Mesenteric fat pad (tissue), 1 donor: ENCODE measurements at places on chromosomes 11 and 22. TPM values are rescaled to one million over a fixed set of nuclear protein-coding genes. Genes with fewer than 3 reads are reported as not detected.
A peak's percentile ranks its signal among the peaks of the same experiment; 100 is the strongest.

Gene CAT
- 292 TPM for total RNA-seq

Gene SHISA8
- not detected for total RNA-seq

Gene EXT2
- total RNA-seq, result 54.3 TPM

Gene NAV2
- total RNA-seq, result 13.7 TPM

Gene KCNE3
- 13.3 TPM for total RNA-seq

Gene MUC5AC
- not detected for total RNA-seq

Gene IGLL5
- total RNA-seq, result not detected

Gene BEST1
- 13.2 TPM for total RNA-seq

Gene RIBC2
- total RNA-seq, result not detected

Gene RAG1
- 0.35 TPM for total RNA-seq

DNA sequence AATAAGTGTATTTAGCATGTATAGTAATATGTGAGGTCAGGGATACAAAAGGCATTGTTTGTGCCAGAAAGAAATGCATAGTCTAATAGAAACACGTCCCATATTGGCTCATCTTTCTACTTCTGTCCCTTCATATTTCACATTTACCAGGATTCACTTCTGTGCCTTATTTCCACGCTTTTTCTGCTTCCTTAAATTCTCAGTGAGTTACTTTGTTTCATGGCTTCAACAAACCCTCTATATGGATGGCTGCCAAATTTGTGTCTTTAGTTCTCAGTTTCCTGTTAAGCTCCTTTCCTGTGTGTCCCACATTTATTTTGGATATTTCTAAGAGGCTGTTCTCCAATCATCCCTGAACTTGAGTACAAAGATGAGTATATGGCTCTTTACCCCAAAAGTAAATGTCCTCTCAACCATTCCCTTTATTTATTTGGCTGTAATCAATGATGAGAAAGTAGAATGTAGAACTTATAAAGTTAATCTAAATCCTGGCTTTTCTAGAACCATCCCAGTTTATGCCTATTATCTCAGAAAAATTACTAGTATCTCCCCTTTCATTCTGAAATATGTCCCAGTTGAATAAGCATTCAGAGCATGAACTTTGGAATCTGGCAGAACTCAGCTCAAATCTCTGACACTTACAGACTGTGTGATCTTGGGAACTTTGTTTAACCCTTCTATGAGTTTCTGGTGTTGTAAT is 23.5 kb downstream of the OR8B12 start:
- DNase-seq, result no peak

DNA sequence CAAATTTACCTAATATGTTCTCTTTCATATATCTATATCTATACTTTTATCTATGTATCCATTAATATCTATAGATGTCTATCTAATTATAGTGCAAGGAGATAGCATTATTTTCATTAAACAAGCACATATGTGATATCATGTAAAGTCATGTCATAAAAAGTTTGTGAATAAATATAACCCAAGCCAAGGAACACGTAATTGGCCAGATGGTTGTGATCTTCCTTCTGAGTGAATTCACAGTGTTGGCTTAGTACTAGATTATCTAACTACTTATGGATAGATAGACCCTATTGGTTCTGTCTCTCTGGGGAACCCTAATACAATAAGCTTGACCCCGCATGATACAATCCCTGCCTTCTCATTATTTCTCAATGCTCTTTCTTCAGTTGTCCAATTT is 484.4 kb downstream of the LRRC4C start:
- no peak for DNase-seq

DNA sequence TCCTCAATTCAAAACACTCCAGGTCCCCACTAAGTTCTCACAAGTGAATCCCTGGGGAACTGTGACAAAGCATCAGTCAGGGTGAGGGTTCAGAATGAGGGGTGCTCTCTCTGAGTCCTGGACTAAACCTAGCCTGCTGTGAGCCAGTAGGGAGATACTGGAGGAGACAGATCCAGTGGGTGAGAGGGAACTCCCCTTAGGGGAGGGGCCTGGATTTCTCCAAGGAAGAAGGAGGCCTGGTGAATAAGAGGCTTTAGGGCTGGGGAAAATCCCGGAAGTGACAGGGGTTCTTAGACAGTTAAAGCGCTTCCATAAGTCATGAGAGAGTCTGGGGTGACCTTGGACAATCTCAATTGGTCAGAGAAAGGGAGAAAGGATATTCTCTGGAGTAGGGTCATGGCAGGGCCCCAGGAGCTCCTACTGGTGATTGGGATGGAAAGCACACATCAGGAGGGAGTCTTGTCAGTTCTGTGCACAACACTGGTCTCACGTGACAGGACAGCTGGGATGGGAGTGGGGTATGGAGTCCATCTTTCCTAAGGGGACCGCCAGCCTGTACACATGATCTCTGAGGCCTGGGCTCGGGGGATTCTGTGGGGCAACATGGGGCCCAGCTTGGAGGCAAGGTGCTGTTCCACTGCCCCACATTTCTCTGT is 1.5 kb downstream of the TBC1D10A start:
- DNase-seq, result no peak

DNA sequence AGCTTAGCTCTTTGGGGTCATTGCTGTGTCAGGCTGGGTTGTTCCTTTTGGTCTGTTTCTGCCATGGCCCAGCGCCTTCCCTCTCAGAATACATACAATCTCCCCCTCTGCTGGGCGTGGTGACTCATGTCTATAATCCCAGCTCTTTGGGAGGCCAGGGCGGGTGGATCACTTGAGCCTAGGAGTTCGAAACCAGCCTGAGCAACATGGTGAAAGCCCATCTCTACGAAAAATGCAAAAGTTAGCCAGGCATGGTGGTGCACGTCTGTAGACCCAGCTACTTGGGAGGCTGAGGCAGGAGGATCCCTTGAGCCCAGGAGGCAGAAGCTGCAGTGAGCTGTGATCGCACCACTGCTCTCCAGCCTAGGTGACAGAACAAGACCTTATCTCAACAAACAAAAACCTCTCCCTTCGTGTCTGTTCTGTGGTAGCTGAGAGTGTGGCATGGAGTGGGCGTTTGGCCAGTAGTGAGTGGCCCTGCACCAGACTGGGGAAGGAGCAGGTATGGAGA is 46.7 kb upstream of the RAB1B start:
- no peak for DNase-seq

DNA sequence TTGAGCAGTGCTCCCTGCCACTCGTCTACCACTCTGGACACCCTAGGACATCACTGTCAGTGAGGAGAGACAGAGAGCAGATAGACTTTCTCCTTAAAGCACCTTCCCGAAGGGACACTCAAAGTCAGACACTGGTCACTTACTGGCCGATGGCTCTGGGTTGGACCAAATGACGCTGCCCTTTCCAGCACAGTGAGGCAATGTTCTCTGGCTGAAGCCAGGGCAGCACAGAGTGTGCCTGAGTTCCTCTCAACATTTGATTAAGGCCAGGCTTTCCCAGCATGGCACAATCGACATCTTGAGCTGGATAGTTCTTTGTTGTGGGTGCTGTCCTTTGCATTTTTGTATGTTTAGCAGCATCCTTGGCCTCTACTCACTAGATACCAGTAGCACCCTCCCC is 206.2 kb downstream of the CSNK2A3 start:
- DNase-seq, result no peak

- no peak for DNase-seq
These were observed 1131.0 kb downstream of the DLG2 start for GRCh38 chr11:84496122-84496521.

GRCh38 chr22:30561402-30562189 is 12.9 kb downstream of the GAL3ST1 start:
- DNase-seq, result no peak

- DNase-seq, result peak; percentile 24
These were observed 1.4 kb upstream of the APOA5 start for GRCh38 chr11:116792869-116793771.

- DNase-seq, result no peak
These were observed 12.3 kb downstream of the PAX6 start for GRCh38 chr11:31798554-31799434.

- no peak for DNase-seq
These were observed 514 bp upstream of the HDAC10 start for GRCh38 chr22:50251477-50252081.

DNA sequence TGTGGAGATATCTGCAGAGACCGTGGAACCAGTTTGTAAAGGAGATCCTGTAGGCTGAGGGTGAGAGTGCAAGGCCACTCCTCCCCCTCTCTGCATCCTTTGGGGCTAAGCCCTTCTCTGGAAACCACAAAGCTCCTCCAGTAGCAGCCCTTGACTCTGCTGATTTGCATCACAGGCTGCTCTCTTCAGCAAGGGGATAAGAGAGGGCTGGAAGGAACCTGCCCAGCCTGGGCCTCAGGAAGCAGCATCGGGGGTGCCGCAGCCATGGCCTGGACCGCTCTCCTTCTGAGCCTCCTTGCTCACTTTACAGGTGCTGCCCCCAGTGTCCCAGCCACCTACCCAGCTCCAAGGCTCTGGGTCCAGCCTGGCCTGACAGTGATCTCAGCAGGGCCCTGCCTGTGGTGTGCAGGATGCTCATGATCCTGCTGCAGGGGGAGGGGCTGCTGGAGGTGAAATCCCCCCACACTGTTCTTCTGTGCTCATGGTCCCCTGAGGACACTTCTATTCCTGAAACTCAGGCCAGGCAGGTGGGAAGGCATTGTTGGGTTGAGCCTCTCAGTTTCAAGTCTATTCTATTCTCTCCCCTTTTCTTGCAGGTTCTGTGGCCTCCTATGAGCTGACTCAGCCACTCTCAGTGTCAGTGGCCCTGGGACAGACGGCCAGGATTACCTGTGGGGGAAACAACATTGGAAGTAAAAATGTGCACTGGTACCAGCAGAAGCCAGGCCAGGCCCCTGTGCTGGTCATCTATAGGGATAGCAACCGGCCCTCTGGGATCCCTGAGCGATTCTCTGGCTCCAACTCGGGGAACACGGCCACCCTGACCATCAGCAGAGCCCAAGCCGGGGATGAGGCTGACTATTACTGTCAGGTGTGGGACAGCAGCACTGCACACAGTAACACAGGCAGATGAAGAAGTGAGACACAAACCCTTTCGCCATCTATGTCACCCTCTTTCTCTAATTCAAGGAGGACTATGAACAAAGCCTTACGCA is 68.5 kb upstream of the IGLL5 start:
- DNase-seq, result no peak

- DNase-seq, result no peak
These were observed 24.9 kb downstream of the DHCR7 start for GRCh38 chr11:71423181-71423790.

DNA sequence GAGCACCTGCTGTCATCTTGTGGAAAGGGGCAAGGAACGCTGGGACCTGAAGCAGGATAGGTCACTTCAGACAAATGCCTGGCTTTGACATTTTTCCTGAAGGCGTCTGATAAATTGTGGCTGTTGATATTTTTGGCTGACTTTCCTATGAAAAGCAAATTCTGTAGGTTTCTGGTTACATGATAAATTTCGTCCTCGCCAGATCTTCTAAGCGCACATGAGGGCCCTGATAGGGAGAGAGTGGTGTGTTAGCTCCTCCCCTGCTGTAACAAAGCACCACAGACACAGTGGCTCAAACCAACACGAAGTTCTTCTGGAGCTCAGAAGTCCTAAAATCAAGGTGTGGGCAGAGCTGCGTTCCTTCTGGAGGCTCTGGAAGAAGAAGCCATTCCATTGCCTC is 19.6 kb downstream of the APOL4 start:
- DNase-seq, result no peak

GRCh38 chr11:118896472-118896913 is 12.8 kb downstream of the CXCR5 start:
- DNase-seq, result no peak

DNA sequence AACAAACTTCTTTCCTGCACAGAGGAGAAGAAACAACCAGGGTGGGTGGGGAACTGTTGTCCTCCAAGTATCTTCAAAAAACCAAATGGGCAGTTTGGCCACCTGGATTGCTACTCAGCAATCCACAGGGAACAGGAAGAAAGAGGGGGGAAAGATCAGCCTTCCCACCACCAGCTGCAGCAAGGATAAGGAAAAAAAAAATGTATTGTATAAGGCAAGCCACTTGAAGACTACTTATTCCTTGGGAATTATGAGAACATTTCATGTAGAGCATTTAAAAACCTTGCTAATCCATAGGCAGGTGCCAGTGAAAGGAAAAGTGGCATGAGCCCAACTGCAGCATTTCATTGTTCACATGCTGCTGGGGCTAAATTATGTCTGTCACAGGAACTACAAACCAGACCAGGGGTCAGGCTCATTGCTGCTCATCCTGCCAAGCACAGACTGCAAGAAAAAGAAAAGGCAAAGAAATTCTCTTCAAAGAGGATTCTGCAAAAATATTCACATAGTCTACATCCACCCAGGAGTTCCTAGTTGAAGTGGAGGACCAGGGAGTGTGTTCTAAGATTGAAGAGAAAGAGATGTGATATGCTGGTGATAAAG is 2.2 kb downstream of the RAB30 start:
- DNase-seq, result no peak

DNA sequence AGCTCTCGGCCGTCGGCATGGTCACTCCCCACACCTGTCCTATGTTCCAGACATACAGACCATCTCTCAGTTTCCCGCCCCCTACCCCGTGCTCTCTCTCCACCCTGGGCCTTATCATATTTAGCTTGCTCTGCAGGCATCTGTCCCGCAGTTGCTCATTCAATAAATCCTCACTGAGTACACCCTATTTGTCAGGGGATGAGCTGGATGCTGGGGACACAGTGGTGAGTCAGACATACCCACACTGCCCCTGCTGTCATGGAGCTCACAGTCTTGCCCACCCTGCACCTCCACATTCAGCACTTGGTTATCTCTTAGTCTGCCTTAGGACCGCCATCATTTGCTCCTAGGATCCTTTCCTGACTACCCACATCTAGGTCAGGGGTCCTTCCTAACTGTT is 313.8 kb downstream of the LARGE1 start:
- DNase-seq, result no peak

- no peak for DNase-seq
These were observed 215.0 kb upstream of the E2F8 start for GRCh38 chr11:19455731-19456130.

- DNase-seq, result no peak
These were observed 14.4 kb upstream of the SCGB1A1 start for GRCh38 chr11:62404435-62404834.

GRCh38 chr11:130512662-130513061 is 64.2 kb downstream of the ADAMTS15 start:
- DNase-seq, result no peak

DNA sequence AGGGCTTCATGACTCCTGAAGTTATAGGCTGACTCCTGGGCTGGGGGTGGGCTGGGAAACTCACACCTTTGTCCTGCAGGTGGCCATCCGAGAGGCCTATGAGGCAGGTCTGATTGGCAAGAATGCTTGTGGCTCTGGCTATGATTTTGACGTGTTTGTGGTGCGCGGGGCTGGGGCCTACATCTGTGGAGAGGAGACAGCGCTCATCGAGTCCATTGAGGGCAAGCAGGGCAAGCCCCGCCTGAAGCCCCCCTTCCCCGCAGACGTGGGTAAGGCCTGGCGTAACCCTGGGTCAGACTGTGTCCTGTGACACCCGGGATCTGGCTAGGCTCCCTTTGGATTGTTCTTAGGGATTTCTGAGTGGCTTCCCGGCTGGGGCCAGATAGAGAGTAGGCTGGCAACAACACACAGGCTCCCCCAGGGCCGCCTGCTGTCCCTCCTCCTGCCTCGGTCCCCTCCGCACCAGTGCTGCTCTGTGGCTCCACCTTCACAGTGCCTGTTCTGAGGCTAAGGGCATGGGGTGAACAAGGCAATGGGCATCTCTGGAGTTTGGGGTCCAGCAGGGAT is 3.6 kb downstream of the NDUFV1 start:
- no peak for DNase-seq
